WERI-Rb-1 (cell line): ENCODE measurements at places on chromosomes 3 and 15.
A peak's percentile ranks its signal among the peaks of the same experiment; 100 is the strongest.

- DNase-seq: no peak
Observed at GRCh38 chr3:35500641-35501350, 138.5 kb upstream of the ARPP21 start.

DNA sequence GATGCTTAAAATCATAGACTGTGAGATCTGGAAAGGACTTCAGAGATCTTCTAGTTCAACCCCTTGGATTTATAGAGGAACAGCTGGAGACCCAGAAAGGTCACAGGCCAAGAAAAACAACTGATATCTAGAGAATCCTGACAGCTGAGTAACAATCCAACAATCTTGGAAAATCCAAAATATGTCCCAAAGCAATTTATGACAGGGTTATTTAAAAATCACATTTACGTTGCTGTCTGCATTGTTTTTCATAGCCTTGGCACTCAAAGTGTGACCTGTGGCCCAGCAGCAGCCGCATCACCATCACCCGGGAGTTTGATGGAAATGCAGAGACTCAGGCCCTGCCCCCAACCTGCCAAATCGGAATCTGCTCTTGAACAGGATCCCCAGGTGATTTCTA is 78.8 kb downstream of the FBN1 start:
- no peak for DNase-seq

- no peak for DNase-seq
Observed at GRCh38 chr3:123745184-123745855, 138.8 kb downstream of the MYLK start.

GRCh38 chr3:59318881-59319280 is 269.1 kb upstream of the CFAP20DC start:
- no peak for DNase-seq

GRCh38 chr3:41608347-41608746 is 353.6 kb downstream of the ULK4 start:
- DNase-seq: no peak

DNA sequence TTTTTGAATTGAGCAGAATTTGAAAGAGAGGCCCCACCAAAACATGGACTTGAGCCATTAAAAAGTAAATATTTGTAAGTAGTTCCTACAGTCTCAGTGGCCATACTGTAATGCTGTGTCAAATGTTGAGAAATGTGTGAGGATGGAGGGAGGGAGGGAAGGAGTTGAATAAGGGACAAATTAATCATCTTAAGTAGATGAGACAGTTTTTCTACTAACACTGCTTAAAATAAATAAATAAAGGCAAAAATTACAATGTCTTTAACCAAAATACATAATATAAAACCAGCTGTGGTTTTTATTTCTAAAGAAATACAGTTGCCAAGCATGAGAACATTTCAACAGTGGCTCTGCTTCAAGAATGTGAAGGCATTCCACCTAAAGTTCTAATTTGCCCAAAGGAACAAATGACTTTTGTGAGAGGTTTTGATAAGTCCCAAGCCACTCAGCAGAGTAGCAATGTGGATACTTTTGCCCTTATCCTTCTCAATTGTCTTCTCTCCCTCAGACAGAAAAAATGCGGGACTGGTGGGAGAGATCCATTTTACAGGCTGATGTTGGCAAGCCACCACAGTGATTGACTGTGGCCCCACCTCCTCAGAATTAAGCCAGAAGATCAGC is 427.0 kb upstream of the RARB start:
- no peak for DNase-seq

DNA sequence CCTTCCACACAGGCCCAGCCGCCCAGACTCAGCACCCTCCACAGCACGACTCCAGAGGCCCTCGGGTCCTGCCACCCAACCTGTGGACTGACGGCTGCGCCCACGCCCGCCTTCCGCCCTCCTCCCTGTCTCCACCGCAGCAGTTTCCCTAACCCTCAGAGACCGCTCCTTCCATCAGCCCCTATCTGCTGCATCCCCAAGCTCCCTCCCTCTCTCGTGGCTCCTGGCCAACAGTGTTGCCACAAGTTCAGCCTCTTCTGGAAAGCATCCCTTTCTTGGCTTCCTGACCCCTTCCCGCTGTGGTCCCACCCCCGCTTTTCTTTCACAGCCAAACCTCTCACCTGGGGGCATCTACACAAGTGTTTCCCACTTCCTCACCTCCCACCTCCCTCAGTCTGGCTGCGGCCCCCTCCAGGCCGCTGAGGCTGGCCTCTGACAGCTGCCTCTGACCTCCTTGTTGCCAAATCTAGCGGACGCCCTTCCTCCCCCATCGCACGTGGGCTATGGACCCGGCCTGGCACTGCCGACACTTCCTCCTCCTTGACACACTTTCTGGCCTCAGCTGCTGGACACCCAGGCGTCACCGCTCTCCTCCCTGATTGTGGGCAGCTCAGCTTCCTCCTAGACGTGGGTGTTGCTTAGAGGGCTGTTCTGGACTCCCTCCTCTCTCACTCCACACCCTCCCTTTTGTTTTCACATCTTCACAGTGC is 168.8 kb upstream of the TLE3 start:
- no peak for DNase-seq

GRCh38 chr3:134372396-134373270 is 1.6 kb downstream of the AMOTL2 start:
- DNase-seq: no peak

DNA sequence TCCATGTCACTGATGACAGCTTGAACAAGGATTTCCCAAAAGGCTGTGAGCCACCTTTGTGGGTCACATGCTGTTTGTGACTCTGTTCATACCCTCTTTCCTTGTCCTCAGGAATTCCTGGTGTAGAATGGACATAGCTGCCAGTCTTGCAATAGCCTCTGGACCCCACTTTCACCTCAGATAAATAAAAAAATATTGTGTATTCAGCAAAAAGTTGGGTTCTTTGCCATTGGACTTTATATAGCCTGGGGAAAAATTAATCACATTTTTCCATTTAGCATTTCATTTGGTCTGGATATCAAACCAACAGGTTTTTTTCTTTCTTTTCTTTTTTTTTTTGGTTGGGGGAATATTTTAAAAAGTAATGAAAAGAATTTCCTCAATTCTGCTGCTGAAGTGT is 144.8 kb downstream of the PDCD6IP start:
- no peak for DNase-seq

DNA sequence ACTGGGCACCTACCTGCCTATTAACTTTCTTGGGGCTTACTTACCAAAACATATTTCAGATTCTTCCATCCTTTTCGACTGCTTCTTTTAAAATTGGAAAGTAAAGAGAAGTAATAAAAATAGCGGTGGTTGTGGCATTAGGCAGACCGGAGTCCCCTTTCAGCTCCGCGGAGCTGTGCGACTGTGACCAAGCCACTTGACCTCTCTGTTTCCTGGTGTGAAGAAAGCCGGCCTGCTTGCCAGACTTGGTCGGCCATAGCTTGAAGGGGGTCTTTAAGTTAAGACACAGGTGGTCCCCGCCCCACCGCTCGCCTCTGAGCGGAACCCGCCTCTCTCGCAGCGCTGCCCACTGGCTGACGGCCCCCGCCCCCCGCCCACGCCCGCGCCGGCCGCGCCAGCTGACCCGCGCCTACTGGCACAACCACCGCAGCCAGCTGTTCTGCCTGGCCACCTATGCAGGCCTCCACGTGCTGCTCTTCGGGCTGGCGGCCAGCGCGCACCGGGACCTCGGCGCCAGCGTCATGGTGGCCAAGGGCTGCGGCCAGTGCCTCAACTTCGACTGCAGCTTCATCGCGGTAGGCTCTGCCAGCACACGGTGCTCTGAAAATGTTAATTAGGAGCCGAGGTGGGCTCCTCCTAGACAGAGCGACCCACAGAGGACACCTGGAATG is 18.3 kb downstream of the NOX5 start:
- no peak for DNase-seq

DNA sequence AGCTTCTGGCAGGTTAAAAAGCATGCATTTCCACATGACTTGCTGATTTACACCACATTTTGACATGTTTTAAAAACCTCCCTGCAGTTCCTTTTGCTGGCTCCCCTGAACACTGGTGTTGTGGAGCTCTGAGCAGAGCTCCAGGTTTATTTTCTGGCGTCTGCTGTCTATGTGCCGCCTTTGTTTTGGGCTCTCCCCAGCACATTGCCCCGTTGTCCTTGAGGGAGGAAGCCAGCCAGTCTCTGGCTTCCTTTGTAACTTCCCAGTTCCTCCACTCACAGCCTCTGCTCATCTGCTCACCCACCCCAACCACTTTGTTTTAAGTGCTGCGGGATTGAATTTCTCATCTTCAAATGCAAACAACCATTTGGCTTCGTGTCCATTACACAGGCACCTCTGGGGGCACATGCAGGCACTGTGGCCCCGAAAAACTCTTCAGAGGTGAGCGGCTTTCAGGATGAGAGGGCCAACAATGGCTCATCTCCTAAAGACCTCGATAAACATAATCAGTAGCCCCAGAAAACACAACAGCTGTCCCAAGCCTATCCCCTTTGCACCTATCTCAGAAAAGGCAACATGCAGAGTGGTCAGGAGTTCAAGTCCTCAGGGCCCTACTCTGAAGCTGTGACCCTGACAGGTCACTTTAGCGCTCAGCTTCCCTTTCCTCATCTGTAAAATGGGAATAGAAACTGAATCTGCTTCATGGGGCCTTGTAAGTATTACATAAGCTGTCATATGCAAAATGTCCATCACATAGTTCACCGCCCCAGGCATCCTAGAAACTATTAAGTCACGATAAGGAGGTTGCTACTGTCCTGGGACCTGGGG is 1.3 kb upstream of the MEF2A start:
- no peak for DNase-seq

- DNase-seq: no peak
Observed at GRCh38 chr15:80607287-80607980, 87.7 kb upstream of the ABHD17C start.

- no peak for DNase-seq
Observed at GRCh38 chr15:41284427-41285177, 47.8 kb downstream of the OIP5 start.

- no peak for DNase-seq
Observed at GRCh38 chr3:38086496-38086895, 47.5 kb downstream of the DLEC1 start.

DNA sequence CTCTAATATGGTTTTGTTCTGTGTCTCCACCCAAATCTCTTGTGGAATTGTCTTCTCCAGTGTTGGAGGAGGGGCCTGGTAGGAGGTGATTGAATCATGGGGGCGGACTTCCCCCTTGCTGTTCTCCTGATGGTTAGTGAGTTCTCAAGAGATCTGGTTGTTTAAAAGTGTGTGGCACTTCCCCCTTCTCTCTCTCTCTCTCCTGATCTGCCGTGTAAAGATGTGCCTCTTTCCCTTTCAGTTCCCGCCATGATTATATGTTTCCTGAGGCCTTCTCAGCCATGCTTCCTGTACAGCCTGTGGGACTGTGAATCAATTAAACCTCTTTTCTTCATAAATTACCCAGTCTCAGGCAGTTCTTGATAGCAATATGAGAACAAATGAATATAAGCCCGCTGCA is 33.1 kb downstream of the RETNLB start:
- no peak for DNase-seq

DNA sequence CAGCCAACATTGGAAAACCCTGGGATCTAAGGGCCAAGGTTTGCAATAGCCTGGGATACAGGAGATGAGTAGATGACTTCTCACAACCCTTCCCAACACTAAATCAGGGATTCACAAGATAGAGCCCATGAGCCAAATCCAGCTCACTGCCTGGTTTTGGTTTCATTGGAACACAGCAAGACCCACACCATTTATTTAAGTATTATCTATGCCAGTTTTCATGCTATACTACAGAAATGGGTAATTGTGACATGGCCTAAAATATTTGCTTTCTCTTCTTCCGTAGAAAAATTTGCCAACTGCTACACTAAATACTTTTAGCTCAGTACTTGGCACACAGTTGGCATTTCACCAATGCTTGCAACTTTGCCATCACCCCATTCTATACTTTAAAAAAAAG is 132.0 kb upstream of the LMCD1 start:
- no peak for DNase-seq

GRCh38 chr3:53726643-53727042 is 119.6 kb downstream of the CHDH start:
- peak; percentile 35 for DNase-seq

GRCh38 chr3:33883951-33884561 is 85.6 kb downstream of the PDCD6IP start:
- peak; percentile 63 for DNase-seq

- no peak for DNase-seq
Observed at GRCh38 chr3:76700323-76700722, 339.6 kb upstream of the ROBO2 start.

DNA sequence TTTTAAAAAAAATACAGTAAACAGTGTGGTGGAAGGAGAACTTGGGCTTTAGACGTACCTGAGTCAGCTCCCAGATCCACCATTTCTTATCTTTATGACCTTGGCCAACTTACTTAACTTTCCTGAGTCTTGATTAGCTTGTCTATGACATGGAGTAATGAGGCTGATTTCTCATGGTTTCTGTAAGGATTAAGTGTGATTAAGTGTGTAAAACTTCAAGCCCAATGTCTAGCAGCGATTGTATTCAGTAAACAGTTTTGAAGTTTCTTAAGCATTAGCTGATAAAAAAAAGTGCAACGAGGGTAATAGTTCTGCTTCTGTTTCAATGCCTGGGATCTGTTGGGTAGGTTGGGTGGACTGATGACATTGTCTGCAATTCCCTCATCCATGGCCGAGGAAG is 10.8 kb downstream of the TRPM1 start:
- no peak for DNase-seq

DNA sequence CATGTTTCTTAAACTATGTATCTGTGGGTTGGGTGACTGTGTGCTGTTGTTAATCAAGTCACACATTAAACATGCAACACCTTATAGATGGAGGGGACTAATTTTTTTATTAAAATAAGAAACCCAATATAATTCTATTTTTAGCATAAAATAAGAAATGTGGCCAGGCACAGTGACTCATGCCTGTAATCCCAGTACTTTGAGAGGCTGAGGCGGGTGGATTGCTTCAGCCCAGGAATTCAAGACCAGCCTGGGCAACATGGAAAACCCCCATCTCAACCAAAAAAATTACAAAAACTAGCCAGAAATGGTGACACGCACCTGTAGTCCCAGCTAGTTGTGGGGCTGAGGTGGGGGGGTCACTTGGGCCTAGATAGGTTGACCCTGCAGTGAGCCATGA is 1021.0 kb downstream of the EPHA3 start:
- no peak for DNase-seq

- no peak for DNase-seq
Observed at GRCh38 chr3:146306656-146307455, 56.0 kb upstream of the PLSCR4 start.

- no peak for DNase-seq
Observed at GRCh38 chr3:13642597-13642996, 93.7 kb downstream of the FBLN2 start.
